ENCODE measurements at places on chromosomes 6 and 20.
A peak's percentile ranks its signal among the peaks of the same experiment; 100 is the strongest.

DNA sequence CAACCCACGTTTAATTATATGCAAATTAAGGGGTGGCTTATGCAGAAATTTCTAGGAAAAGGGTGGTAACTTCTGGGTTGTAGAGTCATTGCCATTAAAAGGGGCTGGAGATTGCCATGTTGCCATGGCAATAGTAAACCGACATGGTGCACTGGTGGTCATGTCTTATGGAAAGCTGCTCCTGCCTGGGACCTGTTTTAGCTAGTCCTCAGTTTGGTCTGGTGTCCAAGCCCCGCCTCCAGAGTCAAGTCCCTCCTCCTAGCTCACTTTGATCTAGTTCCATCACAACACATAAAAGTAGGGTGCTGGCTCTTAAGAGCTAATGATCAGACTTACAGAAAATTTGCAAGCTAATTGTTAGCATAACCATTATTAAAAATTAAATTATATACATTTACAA, 5.3 kb downstream of the SLC22A2 start:
- DNase-seq, result no peak

- DNase-seq, result no peak
Observed at GRCh38 chr6:67663105-67663895, 971.8 kb upstream of the ADGRB3 start.

GRCh38 chr6:106609699-106610098, 19.6 kb downstream of the RTN4IP1 start:
- no peak for DNase-seq

- DNase-seq, result no peak
Observed at GRCh38 chr20:18254615-18255014, 33.7 kb upstream of the ZNF133 start.

GRCh38 chr6:118683881-118684872, 32.8 kb upstream of the CEP85L start:
- DNase-seq, result no peak

DNA sequence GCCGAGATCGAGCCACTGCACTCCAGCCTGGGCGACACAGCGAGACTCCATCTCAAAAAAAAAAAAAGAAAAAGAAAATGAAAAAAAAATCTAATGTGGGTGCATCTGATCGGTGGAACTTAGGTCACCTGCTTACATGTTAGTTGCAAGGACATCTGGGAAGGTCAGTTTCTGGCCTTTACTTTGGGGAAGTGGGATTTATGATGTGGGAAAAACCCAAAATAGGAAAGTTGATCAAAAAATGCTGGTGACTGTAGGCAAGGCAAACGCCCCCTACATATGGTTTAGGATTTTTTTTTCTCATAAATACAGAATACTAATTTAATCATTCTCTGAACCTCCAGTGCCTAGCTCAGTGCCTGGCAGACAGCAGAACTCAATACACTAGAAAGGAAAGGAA, 69.2 kb upstream of the PIM1 start:
- no peak for DNase-seq

DNA sequence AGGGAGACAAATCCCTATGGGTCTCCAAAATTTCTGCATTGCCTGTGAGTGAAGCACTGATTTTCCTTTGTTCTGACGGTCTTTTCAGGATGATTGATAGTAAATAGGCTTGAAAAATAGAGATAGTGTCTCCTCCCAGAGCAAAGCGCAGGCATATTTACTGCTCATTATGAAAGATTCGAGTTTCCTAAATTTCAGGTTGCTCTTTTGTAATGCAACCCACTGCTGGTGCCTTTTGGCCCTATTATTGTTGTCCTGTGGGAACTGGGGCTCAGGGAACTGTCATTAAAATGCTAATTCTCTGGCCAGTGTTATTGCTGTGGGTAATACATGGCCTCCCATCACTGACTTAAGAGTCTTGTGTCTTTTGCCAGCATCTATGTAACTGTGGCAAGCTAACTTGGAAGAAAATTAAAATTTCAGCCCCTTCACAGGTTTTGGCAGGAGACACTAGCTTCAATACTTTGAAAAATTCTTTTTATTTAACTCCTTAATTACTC, 754.1 kb upstream of the MAP3K7 start:
- DNase-seq, result no peak

GRCh38 chr20:60935971-60936370, 316.1 kb upstream of the CDH4 start:
- DNase-seq, result no peak

GRCh38 chr6:157621406-157621805, 201.6 kb upstream of the SNX9 start:
- DNase-seq, result no peak

- DNase-seq, result no peak
Observed at GRCh38 chr20:62659488-62660239, 17.4 kb downstream of the SLCO4A1 start.

DNA sequence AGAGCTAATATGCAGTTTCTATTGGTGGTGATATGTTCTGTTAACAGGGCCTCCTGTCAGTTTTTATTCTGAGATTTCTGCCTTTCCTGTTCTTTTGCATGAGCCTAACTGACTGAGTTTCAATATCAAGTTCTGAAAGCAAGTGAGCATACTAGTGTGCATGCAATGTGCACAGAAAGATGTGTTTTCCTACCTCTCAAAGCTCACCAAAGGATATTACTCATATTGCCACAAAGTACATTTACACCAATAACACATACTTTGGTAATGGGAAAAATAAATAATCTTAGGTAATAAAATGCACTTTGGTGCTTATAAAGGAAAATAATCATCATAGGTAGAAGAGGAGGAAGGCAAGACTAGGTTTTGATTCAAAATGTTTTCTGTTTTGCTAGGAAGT, 195.0 kb downstream of the KHDC1L start:
- DNase-seq, result no peak

DNA sequence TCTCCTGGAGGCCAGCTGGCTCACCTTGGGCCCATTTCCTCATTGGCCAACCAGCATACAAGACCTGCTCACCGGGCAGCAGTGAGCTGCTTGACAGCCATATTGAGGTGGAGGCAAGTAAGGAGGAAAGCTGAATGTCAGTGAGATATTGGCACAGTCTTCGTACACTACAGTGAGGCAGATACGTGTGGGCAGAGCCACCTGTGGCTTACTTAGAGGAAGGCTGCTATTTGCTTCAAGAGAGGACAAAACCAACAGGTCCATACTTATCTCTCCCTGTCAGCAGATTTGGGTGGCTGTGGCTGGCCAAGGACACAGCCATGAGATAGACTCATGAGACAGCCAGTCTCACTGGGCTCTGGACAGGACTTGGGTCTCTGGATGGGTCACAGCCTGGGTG, 15.1 kb upstream of the MCM3 start:
- DNase-seq, result no peak

- DNase-seq, result no peak
Observed at GRCh38 chr6:21996425-21997118, 300.3 kb downstream of the PRL start.

GRCh38 chr6:13708736-13709135, 2.9 kb downstream of the RANBP9 start:
- no peak for DNase-seq

DNA sequence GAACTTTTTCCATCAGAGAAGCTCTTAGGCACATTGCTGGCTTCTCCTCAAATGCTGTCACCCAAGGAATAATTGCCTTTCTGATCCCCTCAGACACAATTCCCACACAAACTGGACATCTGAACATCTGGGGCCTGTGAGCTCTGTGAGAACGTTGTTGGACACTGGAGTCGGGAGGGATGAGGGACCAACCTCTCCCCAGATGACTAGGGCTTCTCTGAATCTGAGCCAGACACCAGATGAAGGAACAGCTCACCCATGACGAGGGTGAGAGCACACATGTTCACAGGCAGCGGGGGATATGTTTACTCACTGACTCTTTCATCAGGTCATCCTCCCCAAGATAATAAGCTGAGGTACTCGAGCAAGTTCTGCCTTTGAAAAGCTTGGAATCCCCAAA, 283.9 kb upstream of the SUPT3H start:
- no peak for DNase-seq

GRCh38 chr6:3209114-3210023, 18.1 kb downstream of the TUBB2B start:
- DNase-seq, result peak; percentile 61

DNA sequence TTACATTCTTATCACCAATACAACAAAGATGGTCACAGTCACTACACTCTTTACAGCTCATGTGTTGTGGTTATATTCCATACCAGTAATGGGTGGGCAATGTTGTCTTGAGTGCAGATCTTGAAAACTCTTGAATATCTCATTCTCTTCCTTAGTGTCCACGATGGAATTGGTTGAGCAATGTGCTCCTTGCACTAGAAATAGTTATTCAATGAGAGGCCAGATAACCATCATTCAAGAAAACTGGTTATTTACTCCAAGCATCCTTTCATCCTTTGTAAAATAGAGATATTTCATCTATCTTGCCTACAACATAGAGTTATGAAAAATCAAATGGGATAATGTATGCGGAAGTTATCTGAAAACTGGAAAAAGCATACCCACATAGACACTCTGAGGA, 215.9 kb downstream of the ARHGAP18 start:
- DNase-seq, result no peak

DNA sequence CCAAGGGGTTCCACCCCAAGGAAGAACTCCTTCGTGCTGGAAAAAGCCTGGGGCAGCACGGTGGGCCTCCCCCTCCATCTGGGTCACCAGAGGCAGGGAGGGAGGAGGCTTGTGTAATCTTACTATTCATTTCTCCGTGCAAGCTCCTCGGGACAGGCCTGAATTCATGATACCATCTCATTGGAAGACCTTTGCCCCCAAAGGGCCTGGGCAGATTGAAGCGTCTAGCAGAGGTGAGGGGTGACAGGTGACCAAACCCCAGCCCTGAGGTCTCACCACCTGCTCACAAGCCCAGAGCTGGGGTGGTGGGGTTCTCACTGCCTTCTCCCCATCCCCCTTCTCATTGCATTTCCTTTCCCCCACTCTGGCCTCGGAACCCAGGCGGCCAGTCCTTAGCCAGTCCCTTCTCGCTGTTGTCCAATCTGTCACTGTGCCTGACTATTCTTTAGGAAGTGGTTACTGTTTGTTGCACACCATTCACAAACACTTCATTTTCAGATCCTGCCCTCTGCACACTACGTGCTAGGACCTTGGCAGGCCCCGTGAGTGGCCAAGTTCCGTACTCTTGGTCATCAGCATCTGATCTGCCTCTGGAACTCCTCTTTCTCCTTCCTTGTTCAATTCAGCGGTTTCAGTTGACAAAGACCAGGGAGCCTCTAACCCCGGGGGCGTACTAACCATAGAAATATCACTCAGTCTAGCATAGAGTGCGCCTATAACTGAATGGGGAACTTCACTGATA, 137.1 kb downstream of the LY86 start:
- DNase-seq, result no peak

DNA sequence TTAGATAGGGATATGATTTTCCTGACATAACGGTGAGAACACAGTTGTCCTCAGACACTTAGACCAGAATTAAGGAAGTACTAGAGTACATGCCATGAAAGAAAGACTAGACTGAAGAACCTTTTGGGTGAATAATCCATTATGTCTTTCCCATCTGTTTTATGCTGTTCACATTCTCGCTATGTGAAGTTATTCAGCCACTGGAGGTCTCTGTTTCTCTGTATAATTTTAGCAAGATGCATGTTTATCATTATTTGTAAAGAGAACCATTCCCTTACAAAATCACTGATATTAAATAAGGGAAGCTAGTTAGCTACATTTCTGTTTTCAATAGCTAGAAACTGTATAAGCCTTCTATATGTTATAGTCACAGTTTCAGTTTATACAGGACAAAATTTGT, 391.9 kb downstream of the CD109 start:
- no peak for DNase-seq

DNA sequence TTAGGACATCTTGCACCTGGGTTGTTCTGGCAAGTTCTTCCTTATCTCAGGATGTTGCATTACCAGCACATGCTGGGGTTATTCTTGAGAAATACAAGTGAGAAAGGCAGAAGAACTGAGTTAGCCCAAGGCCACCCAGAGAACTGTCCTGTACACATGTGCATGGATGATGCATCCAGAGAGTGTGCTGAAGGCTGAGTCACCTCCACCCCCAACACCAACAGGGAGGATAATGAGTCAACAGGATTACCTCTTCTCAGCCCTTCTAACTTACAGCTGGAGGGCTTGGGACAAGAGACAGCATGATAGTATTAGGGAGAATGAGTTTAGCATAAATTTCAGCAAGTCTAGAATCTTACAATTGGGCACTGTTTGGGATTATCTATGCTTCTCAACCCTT, 8.5 kb downstream of the SCGN start:
- DNase-seq, result no peak

DNA sequence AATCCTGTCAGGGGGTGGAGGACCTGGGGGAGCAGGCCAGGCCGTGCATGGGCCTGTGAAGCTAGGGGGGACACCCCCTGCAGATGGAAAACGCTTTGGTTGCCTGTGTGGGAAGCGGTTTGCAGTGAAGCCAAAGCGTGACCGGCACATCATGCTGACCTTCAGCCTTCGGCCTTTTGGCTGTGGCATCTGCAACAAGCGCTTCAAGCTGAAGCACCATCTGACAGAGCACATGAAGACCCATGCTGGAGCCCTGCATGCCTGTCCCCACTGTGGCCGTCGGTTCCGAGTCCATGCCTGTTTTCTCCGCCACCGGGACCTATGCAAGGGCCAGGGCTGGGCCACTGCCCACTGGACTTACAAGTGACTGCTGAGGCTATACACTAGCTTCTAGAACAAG, 1.8 kb downstream of the ZBTB9 start:
- DNase-seq, result no peak

DNA sequence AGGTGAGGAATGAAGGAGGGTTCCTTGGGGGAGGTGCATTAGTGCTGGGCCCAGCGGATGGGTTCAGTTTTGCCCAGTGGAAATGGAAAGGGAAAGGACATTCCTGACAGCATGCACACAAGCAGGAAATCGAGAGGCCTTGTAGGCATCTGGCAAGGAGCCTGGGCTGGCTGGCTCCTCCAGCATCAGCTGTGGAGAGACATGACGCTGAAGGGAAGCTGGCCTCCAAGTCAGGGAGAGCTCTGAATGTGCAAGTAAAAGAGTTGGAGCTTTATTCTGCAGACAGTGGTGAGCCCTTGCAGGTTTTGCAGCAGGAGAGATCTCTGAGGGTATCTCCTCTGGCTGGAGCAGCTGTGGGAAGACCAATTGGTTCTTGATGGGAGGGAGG, 154.3 kb downstream of the MRPL14 start:
- DNase-seq, result peak; percentile 78

DNA sequence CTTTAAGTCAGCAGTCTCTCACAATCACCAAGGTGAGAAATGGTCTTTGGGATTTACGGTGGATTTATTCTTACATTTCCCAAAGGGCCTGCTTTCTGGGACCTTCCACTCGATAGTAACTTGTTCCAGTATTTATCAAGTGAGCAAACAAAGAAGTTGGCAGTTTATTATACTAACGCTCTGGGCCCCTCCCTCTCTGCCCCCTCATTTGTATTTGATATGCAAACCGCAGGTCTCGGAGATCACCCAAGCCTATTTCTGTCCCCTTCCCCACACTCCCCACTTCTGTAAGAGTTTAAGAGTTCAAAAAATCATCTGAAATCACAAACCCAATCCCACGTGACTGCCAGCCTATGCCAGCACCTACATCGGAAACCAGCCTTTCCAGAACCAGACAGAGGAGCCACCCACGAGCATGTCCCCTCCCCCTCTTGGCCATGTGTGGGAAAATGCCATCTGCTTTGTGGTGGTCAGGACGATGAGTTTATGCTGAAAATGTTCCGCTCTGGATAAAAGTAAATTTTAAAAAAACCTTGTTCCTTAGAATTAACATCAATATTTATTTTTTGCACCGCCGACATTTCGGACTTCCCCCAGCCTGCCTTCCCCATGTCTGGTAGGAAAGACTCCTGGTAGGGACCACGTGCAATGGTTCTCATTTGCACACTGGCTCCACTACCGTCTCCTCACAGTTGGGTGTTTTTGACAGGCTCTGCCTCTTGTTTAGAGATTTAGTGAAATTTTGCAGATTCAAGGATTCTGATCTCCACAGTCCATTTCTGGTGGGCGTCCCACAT, 281.0 kb downstream of the TFAP2C start:
- no peak for DNase-seq

Measured in uterus (tissue), 4 donors.